ENCODE measurements at places on chromosomes 11 and 22.

GRCh38 chr22:45983797-45984196 is 6.8 kb upstream of the WNT7B start:
- no peak for DNase-seq

DNA sequence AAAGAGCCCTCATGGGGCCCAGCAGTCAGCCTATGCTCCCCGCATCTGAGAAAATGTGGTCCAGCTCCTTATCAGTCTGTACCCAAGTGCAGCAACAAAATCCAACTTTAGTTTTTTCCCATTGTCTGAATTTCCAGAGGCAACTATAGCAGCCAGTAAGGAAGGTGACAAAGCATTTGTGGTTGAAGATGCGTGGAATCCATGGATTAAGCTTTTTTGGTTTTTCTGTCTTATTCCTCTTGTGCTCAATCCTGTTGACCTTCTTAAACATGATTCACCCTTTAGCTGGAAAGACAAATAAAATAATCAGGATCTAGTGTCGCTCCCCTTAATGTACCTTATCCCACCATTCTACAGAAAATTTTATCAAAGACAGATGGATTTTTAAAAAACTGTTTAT is 14.3 kb downstream of the GDPD4 start:
- DNase-seq = no peak

DNA sequence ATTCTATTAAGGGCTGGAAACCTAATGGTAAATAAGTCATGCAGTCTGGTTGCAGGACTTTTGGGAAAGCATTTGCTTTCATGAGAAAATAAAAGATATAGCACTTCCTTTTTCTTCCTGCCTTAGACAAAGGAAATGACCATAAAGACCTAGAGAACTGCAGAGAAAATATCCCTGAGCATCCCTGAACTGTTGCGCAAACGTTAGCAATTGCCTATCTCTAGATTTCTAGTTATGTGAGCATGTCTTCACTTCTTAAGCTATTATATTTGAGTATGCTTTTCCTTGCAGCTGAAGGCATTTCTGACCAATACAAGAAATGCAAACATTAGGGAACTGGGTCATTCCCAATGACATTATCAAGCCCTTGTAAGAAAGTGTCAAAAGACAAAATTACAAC is 110.6 kb downstream of the KIF18A start:
- DNase-seq = no peak

- DNase-seq = no peak
Observed at GRCh38 chr22:49642741-49643140, 184.9 kb downstream of the BRD1 start.

- DNase-seq = no peak
Observed at GRCh38 chr11:30245621-30246020, 14.8 kb downstream of the FSHB start.

- DNase-seq = peak; percentile 5
Observed at GRCh38 chr11:4459500-4459899, 10.4 kb downstream of the OR52K2 start.
